Stimulated activated naive CD4-positive, alpha-beta T cell treated with Interleukin-2 at 50 U/mL for 16 hours (primary cell): ENCODE measurements at places on chromosomes 12 and 14.

DNA sequence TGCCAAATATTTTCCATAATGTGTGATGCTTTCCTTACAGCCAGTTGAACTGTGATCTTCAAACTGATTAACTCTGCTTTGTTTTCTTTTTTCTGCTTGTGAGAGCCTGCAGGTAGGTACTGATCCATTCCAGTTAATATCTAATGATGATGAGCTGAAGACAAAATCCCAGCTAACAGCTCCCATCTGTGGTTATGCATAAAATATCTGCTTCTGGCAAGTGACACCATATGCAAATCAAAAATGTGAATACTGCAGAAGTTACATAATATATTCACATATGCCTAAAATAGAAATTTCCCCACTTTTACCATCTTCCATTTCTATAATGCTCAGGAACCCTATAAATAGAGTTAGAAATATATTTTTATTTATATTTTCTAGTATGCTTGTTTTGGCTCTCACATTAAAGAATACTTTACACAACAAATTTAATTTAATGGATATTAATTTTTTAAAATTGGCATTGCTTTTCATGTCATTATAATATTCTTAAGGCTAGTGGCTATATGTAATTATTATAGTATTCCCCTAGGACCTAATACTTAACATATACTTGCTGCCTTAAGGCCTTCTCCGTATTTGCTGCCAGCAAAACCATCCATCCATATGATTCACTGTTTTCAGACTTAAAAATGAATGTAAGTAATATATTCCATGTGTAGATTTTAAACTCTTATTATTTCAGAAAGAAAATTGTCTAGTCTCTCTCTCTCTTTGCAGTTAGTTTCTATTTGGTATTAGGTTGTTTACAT lies 83.8 kb downstream of the CCER1 start:
- DNase-seq: no peak

DNA sequence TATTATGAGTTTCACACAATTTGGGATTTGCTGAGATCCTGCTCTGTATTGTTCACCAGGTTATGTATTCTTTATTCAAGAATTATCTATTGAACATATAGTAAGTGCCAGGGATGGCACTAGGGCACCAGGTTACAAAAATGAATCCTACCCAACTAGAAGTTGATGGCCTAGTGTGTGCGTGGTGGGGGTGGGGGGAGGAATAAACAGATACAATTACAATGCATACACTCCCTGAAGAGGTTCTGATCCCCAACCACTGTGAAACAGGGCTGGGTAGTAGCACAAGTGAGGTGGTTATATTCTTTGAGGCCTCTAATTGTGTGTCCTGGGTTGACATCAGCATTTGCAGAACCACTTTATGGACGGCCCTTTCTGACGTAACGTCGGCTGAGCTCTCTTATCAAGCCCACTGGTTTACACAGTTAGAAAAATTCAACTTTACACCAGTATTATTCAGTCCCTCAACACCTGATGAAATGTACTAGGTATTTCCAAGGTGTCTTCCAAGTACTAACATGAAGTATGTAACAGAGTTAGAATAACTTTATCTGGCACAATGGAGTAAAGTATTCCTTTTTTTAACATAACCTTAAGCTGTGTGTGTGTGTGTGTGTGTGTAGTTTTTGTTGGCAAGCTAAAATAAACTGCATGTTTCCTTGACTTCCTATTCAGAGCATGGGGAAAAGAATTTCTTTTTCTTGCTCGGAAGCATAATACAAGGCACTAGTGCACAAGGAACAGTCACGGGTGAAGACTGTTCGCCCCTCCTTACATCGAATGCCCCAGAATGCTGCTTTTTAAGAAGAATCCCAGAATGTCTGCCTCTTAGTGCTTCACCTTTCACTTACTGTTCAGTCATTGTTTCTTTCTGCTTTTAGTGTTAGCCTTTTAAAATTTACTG lies 8.1 kb upstream of the GLRX5 start:
- no peak for DNase-seq

GRCh38 chr12:113875691-113876090 lies 90.4 kb downstream of the RBM19 start:
- no peak for DNase-seq

- no peak for DNase-seq
Measured at GRCh38 chr12:116000252-116000651, 277.2 kb downstream of the MED13L start.

- no peak for DNase-seq
Measured at GRCh38 chr12:27190761-27191160, 53.3 kb upstream of the STK38L start.

DNA sequence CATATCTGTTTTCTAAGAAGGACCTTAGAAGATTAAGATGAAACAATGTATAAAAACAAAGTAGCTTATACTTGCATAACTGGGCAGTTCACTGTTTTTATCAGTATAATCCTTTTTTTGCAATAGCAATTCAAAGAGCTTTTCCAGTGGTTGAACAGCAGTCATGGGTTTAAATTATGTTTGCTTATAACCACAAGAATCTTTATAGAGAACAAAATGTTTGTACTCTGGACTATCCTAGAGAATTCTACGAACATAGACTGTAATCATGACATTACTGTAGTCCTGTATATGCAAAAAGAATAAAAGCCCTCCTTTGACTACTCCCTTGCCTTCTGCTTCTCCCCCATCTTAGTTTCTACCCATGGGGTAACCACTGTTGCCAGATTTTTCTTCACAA lies 5.7 kb downstream of the FAM177A1 start:
- no peak for DNase-seq

- DNase-seq: no peak
Measured at GRCh38 chr14:69891422-69891821, 12.2 kb downstream of the SMOC1 start.

GRCh38 chr12:47388712-47389111 lies 309.0 kb upstream of the AMIGO2 start:
- no peak for DNase-seq

- no peak for DNase-seq
Measured at GRCh38 chr12:67582238-67582834, 66.2 kb upstream of the DYRK2 start.

DNA sequence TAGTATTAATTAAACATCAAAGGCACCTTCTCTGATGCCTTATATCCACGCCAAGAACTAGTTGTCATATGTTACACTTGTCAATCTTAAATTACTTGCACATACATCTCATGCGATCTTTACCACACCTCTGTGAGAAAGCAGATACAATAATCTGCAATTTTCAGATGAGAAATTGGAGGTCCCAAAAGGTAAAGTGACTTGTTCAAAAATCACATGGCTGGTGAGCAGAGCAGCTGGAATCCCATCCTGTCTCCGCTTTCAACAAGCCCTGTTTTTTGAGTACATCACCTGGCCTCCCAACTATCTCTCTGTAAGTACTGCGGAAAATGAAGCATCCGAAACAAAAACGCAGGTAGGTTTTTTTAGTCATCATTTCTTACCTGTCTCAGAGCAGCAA lies 203.4 kb upstream of the FOXN3 start:
- DNase-seq: no peak

DNA sequence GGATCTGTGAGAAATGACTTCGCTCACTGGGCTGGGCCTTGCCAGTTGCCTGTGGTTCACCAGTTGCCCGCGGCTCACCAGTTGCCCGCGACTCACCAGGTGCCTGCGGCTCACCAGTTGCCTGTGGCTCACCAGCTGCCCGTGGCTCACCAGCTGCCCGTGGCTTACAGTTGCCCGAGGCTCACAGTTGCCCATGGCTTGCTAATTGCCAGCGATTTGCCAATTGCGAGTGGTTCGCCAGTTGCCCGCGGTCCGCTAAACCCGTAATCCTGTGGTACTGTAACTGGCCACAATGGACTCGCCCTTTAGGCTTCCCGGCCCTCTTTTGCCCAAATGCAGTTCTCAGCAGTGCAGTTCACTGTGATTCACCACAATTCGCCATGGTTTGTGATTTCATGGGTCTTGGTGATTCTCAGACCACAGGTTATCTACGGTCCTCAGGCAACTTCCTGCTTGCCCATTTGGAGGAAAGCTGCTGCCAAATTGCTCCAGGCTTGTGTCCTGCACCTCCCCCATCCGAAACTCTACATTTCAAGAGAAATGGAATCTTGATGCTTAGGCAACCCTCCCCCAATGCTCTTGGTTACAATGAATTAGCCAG lies 15.0 kb upstream of the MEG3 start:
- no peak for DNase-seq

DNA sequence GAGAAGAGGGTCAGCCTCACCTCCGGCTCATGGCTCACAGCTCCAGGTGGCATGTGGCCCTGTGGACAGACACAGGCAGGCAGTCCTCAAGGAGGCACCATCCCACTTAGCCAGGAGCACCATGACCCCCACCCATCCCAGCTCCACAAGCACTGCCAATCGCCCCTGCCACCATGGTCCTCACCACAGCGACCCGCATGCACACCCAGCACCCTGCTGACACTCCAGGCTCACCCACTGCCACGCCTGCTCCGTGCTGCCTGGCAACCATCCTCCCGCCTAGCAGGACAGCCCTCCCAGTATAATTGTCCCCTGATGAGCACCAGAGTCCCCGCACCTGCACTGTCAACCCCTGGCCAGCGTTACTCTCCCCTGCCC lies 50.9 kb downstream of the TRPV4 start:
- DNase-seq: no peak

GRCh38 chr12:121448771-121449315 lies 48.9 kb downstream of the RNF34 start:
- no peak for DNase-seq

DNA sequence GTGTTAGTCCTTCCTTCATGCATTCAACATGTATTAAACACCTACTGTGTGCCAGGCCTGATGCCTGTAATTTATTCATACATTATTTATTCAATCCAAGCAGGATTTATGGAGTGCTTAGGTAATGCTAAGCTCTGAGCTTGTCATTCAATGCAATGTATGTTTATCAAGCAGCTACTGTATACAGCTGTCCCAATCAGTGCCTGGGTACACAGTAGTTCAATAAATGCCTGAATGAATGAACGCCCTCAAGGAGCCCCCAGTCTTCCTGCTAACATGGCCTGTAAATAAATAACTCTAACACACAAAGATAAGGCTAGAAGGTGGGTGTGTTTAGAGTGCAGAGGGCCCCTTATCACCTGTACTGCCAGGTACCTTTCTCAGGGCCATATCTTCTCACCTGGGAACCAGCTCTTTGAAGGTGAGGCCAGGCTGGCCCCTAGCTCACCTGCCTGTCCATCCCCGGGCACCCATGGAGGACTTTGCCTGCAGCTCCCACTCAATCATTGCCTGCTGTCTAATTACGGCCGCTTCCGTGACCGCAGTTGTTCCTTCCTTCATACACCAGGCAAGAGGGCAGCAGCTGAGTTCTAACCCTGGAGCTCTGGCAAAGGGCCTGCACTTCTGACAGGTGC lies 20.0 kb upstream of the KDM2B start:
- no peak for DNase-seq

GRCh38 chr14:46574221-46574977 lies 77.2 kb downstream of the RPL10L start:
- no peak for DNase-seq

DNA sequence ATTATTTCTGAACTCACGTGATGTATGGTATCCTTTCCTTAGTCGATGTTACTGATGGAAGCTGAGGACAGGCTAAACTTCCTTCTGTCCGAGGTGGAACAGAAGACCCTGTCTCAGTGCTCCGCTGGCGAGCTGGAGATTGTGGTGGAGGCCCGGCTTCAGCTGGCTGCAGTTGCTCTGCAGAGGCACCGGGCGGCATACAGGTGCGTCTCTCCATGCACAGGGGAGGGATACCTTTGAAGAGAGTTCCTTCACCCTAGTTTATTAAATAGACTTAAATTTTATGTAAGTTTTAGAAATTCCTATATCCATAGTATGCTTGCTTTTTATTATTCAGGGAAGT lies 186.7 kb upstream of the NEDD1 start:
- DNase-seq: peak; percentile 5

DNA sequence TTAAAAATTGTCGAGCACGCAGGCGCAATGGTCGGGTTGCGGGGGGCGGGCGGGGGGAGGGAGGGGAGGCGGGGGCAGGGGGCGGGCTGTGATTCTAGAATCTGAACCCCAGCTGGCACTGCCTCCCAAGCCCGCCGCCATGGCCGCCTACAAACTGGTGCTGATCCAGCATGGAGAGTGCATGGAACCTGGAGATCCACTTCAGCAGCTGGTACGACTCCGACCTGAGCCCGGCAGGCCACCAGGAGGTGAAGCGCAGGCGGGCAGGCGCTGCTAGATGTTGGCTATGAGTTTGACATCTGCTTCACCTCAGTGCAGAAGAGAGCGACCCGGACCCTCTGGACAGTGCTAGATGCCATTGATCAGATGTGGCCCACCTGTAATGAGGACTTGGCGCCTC lies 118.4 kb downstream of the NTN4 start:
- no peak for DNase-seq

DNA sequence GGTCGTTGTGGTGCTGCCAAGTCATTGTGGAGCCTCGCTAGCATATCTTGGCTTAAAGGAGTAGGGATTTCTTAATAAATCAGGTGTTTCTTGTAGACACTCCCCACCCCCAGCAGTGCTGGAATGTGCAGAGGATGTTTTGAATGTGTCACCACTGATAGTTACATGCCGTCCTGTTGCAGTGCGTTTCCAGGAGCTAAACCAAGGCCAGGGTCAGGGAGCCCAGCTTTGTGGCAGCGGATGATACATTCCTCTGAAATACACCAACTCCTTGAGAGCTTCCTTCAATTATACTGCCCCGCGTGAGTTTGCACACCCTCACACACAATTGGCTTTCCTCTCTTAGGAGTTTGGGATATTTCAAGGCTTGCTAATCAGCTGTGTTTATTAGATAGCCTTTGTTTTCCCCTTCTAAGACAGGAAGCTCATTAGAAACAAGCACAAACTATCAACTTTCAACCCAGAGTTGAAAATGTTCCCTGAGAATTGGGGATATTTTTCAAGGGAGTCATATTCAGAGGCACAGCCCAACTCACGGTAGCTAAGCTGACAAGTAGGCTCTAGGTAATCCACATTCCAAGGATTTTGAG lies 154.9 kb downstream of the C12orf75 start:
- DNase-seq: no peak

- no peak for DNase-seq
Measured at GRCh38 chr14:21023817-21024584, 860 bp downstream of the NDRG2 start.
